Fibroblast of skin of right quadriceps (primary cell): ENCODE measurements at places on chromosomes 2 and 18.

DNA sequence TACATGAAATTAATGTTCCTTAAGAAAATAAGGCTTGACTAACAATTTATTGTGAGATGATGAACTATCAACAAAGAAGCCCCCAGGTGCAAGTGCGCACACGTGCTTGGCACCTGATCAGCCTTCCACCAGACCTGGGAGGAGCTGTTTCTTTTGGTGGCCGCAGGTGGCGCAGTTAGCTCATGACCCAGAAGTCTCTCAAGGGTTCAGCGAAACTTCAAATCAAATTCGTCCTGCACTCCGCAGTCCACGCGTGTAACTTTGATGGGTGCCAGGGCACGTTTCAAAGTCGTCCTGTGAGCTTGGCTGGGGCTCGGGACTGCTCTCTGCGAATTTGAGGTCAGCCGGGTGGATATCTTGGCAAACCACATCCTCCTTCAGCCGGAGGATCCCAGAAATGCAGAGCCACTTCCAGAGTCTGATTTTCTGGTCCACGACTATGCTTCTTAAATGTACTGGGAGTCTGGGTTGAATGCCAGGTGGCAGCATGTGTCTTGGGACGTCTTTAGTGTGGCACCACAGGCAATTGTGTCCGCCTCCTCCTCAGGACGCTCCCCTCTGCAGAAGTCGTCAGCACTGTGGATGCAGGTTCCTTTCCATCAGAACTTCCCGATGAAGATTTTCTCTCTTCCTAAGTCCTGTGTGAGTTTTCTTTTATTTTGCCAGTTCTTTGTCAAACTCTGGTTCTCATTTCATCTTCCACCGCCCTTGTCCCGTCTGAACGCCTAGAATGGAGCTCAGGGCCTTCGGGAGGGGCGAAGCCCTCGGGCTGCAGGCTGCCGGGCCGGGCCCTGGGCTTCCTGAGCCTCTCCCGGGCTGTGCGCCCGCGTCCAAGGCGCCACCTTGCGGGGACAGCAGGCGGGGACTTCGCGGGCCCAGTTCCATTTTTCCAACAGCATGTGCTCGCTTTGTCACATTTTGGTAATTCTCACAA, 61.3 kb upstream of the RAPGEF4 start:
- peak; percentile 36 for DNase-seq

DNA sequence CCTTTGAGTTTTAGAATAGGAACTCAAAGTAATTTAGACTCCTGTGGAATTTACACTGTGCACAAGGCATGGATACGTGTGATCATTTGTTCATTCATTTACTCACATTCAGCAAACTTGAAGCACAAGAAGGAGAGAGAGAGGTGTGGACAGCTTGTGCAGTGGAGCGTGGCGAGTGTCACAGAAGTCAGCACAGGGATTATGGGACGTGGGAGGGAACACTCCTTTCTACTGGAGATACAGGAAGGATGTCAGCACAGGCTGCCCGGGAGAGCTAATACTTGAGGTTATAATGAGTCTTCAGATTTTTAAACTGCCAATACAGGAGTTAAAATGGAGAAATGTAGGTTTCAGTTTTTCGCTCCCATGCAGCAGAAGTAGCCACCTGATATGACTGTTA, 7.0 kb downstream of the FAM228A start:
- DNase-seq: no peak

DNA sequence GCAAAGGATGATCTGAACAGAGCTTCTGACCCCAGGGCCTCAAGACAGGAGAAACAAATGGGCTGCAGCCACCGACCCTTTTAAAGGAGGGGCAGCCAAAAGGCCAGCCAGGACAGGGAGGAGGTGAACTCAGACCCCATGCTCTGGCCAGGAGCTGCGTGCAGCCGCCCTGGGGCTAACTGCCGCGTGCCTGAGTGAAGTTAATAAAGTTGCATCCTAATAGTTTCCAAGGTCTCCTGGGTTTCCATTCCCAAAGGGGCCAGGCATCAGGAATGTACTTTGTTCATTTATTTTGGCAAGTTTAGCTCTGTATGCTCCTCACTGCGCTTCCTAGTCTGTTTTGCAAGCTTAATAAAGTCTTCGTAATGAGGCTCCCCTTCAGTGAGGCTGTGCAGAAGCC, 60.7 kb downstream of the EN1 start:
- DNase-seq: no peak

DNA sequence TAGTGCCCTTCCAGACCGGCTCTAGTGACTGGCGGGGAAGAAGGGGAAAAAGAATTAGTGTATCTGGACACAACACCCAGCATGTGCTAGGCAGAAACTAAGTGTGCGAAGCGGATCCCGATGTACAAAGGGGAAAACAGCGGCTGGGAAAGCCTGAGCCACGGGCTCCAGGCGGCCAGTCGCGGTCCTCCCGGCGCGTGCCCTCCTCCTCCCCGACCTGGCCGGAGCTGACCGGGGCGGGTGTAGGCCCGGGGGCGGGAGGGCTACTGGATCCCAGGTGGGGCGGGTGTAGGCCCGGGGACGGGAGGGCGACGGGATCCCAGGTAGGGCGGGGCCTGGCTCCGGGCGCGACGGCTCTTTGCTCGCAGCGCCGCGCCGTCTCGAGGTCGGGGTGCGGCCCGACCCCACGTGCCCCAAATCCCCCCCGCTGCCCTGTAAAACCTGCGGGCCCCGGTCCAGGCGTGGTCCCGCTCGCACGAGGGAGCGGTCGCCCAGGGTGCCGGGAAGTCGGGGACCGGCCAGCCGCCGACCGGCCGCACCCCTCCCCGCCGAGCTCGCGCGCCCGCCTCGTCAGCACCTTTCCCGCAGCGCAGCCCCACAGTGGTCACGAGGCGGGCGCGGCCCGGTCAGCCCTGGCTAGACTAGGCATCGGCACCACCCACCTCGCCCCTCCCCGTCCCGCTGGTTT, 48.8 kb downstream of the C2orf42 start:
- DNase-seq: peak; percentile 51

DNA sequence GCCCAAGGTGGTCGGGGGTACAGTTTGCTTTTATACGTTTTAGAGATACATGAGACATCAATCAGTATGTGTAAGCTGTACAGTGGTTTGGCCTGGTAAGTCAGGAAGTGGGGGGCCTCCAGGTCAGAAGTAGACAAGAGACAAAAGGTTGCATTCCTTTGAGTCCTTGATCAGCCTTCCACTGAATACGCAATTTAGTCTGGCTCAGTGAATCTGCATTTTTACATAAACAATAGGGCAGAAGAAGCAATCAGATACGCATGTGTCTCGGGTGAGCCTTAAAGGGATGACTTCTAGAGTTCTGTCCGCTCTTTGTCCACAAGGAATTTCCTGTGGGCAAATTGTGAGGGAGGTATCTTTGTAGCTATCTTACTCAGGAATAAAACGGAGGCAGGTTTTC, 87.2 kb downstream of the SOWAHC start:
- no peak for DNase-seq

DNA sequence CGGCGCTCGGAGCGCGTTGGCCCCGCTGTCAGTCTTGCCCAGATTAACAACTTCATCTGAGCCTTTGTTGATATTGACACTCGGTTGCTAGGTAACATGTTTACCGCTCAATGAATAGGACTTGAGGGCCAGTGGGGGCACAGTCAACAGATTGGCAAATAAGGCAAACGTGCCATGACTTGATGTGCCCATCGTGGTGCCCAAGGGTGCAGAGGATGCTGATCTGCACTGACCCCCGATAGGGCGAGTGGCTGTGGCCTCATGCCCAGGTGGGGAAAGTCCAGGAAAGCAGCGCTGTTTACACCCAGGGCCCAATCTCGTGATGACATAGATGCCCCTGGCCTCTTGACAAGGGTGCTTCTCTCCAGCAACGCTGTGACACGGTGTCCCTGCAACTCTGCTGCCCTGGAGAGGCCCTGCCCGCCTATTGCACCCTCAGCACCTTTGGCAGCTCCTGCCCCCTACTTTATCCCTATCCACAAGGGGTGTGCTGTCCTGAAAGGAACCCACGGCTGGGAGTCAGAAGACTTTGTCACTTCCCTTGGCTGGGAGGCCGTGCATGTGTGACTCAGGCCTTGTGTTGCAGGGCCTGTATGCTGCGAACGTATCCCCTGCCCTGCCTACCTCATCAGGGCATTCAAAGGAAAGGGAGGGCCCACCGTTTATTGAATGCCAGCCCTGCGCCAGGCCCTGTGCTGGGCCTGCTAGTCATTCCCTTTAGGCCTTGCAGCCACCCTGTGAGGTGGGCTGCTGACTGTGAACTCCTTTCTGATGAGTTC, 158.0 kb downstream of the INHBB start:
- peak; percentile 46 for DNase-seq

GRCh38 chr2:23590241-23590869, 205.4 kb downstream of the KLHL29 start:
- DNase-seq: no peak

DNA sequence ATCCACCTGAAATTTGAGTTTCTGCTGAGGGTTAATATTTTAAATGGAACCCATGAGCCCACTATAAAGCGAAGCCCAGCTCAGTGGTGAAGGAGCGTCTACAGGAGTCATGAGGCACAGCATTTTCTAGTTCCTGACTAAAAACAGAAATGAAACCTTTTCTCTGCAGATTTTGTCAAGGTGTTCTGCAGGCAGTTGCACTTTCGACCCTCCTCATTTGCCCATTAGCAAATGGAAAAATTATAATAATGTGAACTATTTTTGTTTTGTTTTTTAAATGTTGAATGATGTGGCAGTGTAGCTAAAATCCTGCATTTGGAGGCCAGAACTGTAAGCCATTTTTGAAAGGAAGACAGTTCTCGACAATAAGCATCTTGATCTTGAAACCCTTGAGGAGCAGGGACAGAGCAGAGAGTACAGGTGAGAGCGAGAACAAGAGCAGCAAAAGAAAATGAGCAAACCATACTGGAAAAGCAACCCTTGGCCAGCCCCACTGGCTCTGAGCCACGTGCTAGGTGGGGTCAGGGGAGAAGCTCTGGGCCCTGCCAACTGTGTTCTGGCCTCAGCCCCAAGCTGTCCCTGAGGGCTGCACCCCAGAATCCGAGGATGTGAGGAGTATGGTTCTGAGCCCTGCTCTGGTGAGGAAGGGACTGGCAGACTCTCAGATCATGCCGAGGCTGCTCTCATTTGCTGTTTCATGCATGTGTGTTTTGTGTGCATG, 26.4 kb upstream of the COPS8 start:
- no peak for DNase-seq

GRCh38 chr2:109143214-109144187, 14.5 kb downstream of the SH3RF3 start:
- no peak for DNase-seq
